Fibroblast of lung (primary cell): ENCODE measurements at places on chromosomes 2 and 18. TPM values are rescaled to one million over a fixed set of nuclear protein-coding genes. Genes with fewer than 3 reads are reported as not detected.

DNA sequence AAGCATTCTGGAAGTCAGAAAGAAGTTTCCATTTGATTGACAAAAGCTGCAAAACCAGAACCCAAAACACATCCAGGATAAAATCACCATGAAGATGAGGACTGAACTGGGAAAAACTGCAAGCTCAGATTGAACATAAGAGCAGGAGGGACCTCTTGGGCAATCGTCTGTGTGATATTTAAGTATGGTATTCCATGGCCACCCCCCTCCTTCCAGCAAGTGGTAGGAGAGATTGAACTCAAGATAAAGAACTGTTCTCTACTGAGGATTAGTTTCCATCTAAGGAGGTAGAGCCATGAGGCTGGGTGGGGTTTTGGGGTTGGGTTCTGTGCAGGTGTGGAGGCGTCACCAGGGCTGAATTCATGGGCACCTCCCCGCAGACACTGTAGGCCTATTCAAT is 251.1 kb downstream of the NCKAP5 start:
- H3K27ac ChIP-seq, result no peak overlapping the region
- H3K4me1 ChIP-seq, result no peaks in the 10 kb centered on the region
- H3K4me3 ChIP-seq, result no peak overlapping the region
- no peak for DNase-seq
- no peaks in the 10 kb centered on the region for H3K36me3 ChIP-seq

GRCh38 chr18:43587538-43588153 is 310.4 kb upstream of the SYT4 start:
- H3K27ac ChIP-seq, result no peak overlapping the region
- H3K4me3 ChIP-seq, result no peak overlapping the region
- DNase-seq, result peak; percentile 64
- H3K36me3 ChIP-seq, result no peaks in the 10 kb centered on the region
- no peaks in the 10 kb centered on the region for H3K4me1 ChIP-seq
- no peaks in the 10 kb centered on the region for H3K27me3 ChIP-seq

Gene NR4A2
- total RNA-seq, result 0.17 and 0.26 TPM in 2 replicates

- no peaks in the 10 kb centered on the region for H3K4me1 ChIP-seq
- no peaks in the 10 kb centered on the region for H3K36me3 ChIP-seq
- H3K4me3 ChIP-seq, result no peak overlapping the region
- H3K27ac ChIP-seq, result no peak overlapping the region
- DNase-seq, result no peak
Measured at GRCh38 chr18:68186039-68186438, 528.9 kb downstream of the TMX3 start.

- H3K4me3 ChIP-seq, result no peak overlapping the region
- no peaks in the 10 kb centered on the region for H3K36me3 ChIP-seq
- no peaks in the 10 kb centered on the region for H3K27me3 ChIP-seq
- H3K27ac ChIP-seq, result no peak overlapping the region
- peaks cover 2% of the 10 kb centered on the region for H3K4me1 ChIP-seq
Measured at GRCh38 chr2:45929674-45930395, 278.4 kb downstream of the PRKCE start.
